Fibroblast of skin of right biceps (primary cell): ENCODE measurements at places on chromosomes 5 and 9.
A peak's percentile ranks its signal among the peaks of the same experiment; 100 is the strongest.

DNA sequence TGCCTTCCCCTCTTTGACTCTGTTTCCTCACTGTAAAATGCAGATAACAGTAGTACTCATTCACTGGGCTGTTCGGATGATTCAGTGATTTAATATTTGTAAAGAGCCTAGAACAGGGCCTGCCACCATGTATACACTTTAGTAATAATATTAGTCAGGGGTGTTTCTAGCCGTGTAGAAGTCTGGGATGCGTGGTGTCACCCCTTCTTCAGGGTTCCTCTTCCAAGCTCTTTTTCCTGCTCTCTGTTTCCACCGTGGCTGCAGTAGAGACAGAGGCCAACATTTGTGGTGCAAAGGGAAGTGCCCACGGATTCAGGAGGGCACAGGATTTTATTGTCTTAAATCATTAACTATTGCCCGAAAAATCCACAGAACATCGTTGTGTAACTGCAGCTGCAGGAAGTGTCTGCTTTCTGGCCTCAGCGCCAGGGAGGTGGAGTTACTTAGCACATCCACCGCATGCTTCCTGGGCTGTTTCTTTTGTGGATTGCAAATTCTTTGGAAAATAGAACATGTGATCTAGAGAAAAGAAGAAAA is 61.7 kb downstream of the TRIO start:
- peak; percentile 83 for DNase-seq

DNA sequence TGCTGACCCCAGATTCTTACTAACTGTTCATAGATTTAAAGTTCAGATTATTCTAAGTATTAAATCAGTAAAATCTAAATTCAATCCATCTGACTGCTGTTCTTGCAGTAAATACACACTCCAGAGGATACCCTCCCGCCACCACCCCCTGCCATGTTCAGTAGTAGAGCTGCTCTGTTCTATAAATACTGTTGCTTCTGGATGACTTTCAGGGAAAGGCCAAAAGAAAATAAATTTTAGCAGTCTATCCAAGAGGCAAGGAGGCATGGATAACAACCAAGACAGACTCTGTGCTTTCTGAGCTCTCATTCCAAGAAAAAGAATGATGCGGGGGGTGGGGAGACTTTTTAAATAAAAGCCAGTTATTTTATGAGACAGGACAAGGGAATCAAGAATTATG is 115.1 kb downstream of the ADAMTS6 start:
- no peak for DNase-seq

DNA sequence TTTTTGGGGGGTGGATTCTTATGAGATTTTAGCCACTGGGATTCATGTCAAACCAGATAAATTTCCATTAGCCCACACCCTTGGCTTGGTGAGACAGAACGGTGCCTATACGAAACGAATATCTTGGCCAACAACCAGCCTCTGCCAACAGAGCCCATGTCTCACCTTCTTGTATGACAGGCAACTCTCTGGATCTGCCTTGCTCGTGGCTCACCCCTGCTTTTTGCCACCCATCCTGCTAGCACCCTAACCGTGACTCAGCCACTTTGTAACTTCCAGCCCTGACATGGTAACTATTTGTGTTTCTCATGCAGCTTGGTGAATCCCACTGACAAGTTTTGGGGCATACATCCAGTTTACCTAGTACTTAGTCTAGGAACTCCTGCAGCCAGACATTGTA is 457.0 kb downstream of the SPATA31D1 start:
- no peak for DNase-seq

DNA sequence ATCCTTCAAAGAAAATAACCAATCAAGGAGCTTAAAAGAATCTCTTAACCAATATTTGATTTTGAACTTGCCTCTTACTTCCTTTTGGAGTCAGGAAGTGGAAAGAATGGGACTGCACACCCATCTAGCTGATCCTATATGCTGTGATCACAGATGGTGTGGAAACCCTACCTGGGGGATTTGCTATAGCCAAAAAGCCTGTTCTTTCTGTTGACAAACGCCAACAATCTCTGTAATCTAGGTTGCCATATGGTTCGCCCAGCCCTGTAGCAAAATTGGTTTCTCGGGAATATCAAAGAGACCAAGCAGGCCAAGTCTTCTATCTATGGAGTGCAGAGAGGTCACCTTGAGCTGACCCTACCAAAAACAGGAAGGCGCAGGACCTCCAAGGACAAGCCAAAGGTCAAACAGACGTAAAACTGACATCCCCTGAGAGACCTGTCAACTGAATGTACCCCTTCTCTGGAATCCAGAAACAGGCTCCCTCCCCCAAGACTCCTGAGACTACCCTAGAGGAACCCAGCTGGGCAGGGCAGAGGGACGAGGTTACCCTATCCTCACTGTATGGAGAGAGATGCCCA is 19.4 kb downstream of the NRG2 start:
- DNase-seq, result no peak

DNA sequence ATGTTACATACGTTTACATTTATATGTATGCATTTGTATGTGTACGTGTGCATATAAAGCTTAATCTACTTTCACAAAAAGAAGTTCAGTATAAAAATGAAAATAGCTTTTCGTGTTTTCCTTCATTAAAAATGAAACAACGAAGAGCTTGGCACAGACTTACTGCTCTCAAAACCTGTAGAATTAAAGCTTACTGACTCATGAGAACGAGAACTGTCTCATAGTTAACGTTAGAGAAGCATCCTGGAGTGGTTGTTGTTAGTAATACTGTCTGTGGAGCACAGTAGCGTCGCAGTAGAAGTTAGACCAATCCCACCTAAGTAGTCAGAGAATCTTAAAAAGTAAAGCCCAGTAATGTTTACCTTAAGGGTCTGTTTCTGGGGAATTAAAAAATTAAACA is 1.3 kb downstream of the MAT2B start:
- peak; percentile 35 for DNase-seq

GRCh38 chr9:98570055-98570454 is 138.7 kb downstream of the GABBR2 start:
- no peak for DNase-seq

DNA sequence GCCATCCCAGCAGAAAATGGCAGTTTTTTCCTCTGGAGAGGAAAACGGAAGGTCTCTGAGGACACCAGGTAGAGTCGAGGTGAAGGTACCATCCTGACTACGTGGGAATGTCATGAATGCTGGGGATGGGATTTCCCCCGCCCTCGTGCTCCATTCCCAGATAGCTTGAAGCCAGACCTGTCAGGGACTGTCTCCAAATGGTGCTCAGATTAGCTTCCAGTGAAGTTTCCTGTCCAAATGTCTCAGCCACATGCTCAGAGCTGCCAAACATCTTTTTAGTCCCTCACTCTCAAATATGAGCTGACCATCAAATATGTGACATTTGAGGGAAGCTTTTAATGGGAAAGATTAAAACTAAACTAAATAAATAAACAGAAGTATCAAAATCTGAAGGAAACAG is 7.6 kb upstream of the ANKRD34B start:
- DNase-seq, result no peak

DNA sequence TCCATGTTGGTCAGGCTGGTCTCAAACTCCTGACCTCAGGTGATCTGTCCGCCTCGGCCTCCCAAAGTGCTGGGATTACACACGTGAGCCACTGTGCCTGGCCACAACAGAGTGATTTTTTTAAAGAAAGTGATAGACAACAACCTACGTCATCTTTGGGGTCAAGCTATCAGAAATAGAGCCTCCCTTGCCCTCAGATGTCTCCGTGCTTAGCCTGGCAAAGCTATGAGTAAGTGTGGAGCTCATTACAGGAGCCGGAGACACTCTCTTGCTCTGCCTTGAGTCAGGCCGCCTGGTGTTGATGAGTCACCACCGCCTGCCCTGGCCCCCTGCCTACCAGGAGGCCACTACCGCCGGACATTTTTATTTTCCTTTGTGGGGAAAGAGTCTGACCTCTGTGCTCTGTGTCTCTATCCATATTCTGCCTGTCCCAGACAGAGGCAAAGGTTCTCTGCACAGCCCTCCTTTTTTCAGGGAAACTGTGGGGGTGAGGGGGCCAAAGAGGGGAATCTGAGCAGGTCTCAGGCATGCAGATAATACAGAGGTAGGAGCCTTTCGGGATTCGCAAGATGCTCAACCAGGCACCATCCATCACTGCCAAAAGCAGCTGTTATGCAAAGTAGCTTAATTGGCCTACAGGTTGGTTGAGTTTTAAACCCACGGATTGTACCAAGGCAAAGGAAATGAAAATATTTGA is 123.7 kb upstream of the CPEB4 start:
- DNase-seq, result peak; percentile 92

DNA sequence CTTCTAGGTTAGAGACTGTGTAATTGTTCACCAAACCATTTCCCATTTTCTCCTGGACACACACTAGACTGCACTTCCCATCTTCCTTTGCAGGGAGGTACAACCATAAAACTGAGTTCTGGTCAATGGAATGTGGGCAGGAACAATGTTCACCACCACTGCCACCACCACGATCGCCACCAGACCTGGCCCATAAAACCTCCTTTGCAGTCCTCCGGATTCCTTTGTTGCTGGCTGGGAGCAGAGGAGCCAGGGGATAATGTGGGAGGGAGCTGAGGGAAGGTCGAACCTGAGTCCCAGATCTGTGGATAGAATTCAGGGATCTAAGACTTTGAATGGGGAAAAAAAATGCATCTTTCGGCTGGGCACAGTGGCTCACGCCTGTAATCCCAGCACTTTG is 29.4 kb upstream of the EGFLAM start:
- DNase-seq, result no peak

DNA sequence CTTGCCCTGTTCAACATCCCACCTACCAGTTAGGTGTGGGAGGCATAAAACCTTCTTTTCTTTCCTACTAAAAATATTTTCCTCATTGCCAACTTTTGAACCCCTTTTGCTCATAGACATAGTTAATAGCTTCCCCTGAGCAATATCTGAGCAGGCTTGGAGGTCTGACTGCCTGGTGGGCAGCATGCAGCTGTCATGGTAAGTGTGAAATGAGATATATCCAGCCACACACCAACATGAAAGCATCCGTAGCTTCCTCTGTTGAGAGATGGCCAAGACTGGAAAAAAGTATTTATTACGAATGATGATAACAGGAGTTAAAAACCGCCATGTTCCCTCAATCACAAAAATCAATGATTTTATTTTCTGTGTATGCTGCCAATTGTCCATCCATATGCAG is 190.1 kb downstream of the TMEM38B start:
- DNase-seq, result no peak

DNA sequence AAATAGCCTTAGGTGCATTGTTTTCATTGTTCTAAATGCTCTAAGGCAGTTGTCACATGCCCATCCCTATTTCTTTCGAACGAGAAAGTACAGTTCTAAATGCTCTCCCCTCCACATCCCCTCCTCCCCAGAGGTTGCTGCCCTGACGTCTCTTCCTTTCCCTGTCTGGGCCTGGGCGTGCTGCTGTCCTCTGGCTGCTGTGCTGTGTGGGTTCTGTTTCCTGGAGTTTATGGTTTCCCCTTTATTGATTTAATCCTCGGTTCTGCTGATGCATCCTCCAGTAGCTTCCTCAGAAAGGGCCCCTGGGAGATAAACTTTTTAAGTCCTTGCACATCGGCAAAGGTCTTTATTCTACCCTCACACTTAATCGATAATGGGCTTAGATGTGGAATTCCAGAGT is 48.8 kb downstream of the MVB12B start:
- DNase-seq, result peak; percentile 53

- DNase-seq, result no peak
Observed at GRCh38 chr5:147971472-147971871, 65.1 kb upstream of the C5orf46 start.

GRCh38 chr9:129654554-129655040 is 10.8 kb upstream of the PRRX2 start:
- no peak for DNase-seq

GRCh38 chr9:136567651-136568287 is 21.9 kb upstream of the NOTCH1 start:
- DNase-seq, result peak; percentile 95

DNA sequence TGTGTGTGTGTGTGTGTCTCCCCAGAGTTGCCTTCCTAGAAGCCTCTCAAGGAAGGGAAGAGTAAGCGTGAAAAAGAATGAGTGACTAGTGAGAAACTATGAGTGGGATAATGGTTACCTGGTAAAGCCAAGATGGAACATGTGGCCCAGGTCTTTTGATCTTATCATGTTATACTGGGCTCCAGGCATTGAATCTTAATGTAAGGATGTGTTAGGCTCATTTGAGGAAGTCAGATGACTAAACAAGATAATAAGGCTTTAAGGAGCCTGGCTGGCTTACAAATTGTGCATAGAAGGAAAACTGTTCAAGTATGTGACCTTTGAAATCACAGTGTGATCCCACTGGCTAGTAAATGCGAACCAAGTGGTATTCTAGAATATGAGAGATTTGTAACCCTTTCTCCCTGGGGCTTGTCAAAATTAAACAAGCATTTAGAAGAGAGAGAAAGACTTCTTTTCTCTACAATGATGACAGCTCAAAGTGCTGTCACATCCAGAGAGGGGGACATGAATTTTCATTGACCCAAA is 29.9 kb upstream of the HMHB1 start:
- DNase-seq, result peak; percentile 29

DNA sequence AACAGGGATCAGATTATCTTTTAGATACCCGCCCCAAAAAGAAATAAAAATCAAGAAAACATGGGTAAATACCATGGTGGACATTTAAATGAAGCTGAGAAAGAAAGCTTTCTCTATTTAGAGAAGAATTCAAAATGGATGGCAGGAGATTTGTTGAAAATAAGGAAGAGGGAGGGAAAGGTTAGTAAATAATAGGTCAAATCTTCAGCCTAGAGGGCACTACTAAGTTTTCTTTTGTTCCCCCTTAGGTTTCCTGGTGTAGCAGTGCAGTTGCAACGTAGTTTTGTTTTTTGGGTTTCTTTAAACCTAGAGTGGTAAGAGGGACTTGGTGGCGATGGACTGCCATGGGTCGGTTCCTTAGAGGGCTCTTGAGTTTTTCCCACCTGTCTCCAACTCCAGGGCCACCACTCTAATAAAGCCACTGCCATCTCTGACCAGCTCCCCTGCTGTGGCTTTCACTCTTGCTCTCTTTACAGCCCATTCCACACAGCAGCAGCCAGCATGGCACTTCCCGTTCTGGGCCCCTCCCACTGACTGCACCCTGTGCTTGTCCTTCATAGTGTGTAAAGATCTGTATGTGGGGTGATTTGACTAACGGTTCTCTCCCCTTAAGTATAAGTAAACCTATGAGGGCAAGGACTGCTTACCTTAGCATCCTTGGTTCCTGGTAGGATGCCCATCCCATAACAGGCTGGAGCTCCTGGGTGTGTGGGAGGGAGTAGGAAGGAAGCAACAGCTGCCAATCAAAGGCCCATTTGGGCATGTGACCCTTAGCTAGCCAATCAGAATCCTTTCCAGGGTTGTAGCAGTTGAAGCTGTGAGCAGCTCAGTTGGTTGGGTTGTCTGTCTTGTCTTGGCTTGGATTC is 118.3 kb downstream of the SLC1A3 start:
- no peak for DNase-seq

GRCh38 chr9:18405240-18405639 is 68.7 kb upstream of the ADAMTSL1 start:
- DNase-seq, result peak; percentile 58

DNA sequence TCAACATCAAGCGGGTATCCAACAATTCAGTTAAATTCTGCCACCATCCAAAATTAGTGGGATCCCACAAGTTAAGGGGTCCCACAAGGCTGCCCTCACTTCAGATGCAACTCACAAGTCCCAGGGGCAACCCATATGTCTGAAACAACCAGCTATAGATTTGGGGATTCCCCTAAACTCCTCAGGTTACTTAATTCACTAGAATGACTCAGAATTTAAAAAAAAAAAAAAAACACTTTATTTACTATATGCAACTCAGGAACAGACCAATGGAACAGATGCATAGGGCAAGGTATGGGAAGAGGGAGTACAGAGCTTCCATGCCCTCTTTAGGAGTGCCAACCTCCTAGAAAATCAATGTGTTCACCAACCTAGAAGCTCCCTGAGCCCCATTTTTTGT is 15.1 kb downstream of the AUH start:
- no peak for DNase-seq
